ENCODE measurements at places on chromosomes 5 and 9. TPM values are rescaled to one million over a fixed set of nuclear protein-coding genes. Genes with fewer than 3 reads are reported as not detected.

The EQTN gene
- total RNA-seq = not detected

The RALGPS1 gene
- total RNA-seq = 3.1 TPM

The PCDHB13 gene
- 1.1 TPM for total RNA-seq

The RNF183 gene
- total RNA-seq = not detected

The GCNT4 gene
- total RNA-seq = 1.5 TPM

The FBXL7 gene
- total RNA-seq = 2.3 TPM

The ANKRD31 gene
- total RNA-seq = 0.19 TPM

The S1PR3 gene
- 26.8 TPM for total RNA-seq

The SHISAL2B gene
- total RNA-seq = not detected

The NSD1 gene
- total RNA-seq = 39.5 TPM

The SMIM33 gene
- under 0.01 TPM for total RNA-seq

The FSTL4 gene
- not detected for total RNA-seq

The PIP5KL1 gene
- 2.0 TPM for total RNA-seq

The KCNIP1 gene
- total RNA-seq = not detected

The CCNO gene
- under 0.01 TPM for total RNA-seq

The IDNK gene
- 5.8 TPM for total RNA-seq

The PFN3 gene
- total RNA-seq = not detected

The PCDHB7 gene
- 1.1 TPM for total RNA-seq

The FOXI1 gene
- total RNA-seq = under 0.01 TPM

The ANKRD34B gene
- not detected for total RNA-seq

The SLC34A3 gene
- total RNA-seq = not detected

The GARIN3 gene
- total RNA-seq = not detected

The AKNA gene
- 2.1 TPM for total RNA-seq

The SPINK6 gene
- total RNA-seq = not detected

The LHX3 gene
- not detected for total RNA-seq

The PTCH1 gene
- total RNA-seq = 1.3 TPM

The SPATA31C1 gene
- not detected for total RNA-seq

The CORO2A gene
- 0.56 TPM for total RNA-seq

The IFNK gene
- not detected for total RNA-seq

The FRMPD1 gene
- total RNA-seq = not detected

The SLCO6A1 gene
- total RNA-seq = not detected

The PLAC8L1 gene
- total RNA-seq = not detected

The TAF11L10 gene
- total RNA-seq = not detected

The LECT2 gene
- total RNA-seq = not detected

The PDCD1LG2 gene
- 22.4 TPM for total RNA-seq

The CAMK2A gene
- 0.28 TPM for total RNA-seq

The AMACR gene
- 10.1 TPM for total RNA-seq

The CAVIN4 gene
- 1.5 TPM for total RNA-seq

The MOB3B gene
- under 0.01 TPM for total RNA-seq

The LCN9 gene
- not detected for total RNA-seq

The INSL4 gene
- not detected for total RNA-seq
